ENCODE measurements at places on chromosomes 4 and X.

DNA sequence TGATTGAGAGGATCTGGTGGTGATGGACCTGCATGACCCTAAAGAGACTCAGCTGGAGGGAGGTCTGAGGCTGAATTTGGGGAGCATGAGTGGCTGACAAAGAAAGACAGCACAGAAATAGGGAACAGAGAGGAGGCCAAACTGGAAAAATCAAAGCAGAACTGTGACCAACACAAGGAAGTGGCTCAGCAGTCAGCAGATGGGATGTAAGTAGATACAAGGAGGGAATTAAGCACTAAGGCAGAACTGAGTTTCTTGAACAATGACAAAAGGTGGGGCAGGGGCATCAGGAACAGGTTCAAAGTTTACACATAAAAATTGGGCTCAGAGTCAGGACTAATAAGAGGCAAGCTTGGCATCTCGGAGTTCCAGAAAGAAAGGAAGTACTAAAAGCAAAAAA, 144.3 kb upstream of the KLF3 start:
- no peak for DNase-seq

GRCh38 chr4:170581322-170581721, 491.6 kb upstream of the AADAT start:
- no peak for DNase-seq

- DNase-seq, result no peak
Observed at GRCh38 chr4:105765690-105766407, 57.3 kb downstream of the GSTCD start.

GRCh38 chrX:2635342-2635741, 55.8 kb upstream of the CD99 start:
- no peak for DNase-seq

GRCh38 chrX:145673841-145674240, 143.8 kb upstream of the SLITRK2 start:
- no peak for DNase-seq

DNA sequence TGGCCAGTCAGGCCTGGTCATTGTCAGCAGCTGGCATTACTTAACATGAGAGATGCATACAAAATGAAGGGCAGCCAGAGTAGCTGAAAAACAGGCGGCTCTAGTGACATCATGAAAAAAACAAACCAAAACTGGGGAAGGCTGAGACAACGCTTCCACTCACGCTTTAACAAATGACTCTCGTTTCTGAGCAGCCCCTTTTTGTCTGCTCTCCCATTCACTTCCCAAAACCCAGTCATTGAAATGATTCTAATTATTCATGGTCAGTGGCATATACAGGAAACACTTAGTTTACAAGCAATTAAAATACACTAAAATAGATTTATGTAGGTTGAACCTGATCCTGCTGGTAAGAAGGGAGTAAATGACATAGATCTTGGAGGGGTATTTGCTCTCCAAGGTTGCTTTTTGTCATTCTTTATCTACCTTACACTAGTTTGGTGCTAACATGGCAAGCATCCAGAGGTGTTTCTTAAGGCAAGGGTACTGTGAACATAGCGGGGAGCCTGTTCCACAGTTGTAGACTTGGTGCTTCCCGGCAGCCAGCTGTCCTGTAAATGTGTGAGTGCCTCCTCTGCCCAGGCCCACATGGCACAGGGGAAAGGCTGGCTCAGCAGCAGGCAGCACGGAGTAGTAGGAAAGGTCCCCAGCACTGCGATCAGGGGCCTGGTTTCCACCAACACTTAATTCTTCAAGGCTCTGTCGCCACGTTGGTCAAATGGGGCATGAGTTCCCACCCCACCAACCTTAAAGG, 61.2 kb upstream of the CITED1 start:
- DNase-seq, result no peak

DNA sequence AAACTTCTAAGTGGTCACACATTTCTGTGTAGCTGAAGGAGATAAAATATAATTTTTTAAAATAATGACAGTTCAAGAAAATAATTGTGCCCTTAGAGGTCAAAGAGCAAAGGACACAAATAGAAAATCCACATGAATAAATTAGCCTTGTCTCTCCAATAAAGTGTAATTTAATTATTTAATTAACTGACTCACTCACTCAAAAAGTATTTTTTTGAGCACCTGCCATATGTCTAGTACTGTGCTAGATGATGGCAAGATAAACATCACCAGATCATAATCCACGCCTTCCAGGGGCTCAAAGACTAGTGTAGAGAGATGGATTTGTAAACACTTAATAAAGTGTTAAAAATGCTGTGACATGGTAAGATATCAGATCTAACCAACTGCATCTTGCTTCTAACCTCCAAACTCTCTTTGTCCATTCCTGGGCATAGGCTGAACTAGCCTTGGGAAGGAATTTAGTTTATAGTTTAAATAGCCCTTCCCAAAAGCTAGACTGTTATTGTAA, 112.5 kb downstream of the SCLT1 start:
- DNase-seq, result no peak

DNA sequence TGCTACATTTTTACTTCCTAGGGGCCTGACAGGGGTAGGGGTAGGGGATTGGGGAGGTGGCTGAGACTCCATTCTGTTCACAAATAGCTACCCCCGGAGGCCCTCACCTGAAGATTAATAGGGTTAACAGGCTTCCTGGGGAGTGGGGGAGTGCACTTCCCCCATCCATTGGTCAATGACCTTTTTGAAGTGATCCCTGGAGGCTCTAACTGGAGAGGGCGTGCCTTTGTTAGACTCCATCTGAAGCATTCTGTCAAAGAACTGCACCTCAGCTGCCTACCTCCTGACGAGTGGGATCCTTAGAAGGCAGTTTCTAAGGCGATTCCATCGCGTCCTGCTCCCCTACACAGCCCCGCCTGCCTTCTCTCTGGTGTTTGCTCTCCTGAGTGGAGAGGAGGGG, 10.0 kb upstream of the MTM1 start:
- DNase-seq, result no peak

GRCh38 chr4:181213551-181213950, 1029.7 kb upstream of the TENM3 start:
- no peak for DNase-seq

DNA sequence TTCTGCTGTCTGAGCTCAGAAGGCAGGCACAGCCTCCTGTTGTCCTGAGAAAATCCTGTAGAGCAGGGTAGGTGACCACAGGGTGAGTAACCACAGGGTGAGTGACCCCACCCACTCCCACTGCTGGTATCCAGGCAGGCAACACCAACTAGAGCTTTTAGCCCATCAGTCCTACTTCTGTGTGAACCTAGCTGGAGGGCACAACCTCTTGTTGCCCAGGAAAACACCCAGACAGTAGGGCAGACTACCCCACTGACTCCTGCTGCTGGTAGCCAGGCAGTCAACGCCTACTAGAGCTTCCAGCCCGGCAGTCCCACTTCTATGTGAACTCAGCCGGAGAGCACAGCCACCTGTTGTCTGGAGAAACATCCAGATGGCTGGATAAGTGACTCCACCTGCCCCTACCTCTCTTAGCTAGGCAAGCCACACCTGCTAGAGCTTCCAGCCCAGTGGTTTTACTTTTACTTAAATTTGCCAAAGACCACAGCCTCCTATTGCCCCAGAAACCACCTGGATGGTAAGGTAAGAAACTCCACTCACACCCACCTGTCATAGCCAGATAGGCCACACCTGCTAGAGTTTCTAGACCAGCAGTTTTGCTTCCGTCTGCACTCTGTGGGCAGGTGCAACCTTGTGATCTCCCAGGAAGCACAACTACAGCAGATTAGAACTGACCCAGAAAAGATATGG, 371.6 kb downstream of the INPP4B start:
- DNase-seq, result no peak

- DNase-seq, result no peak
Observed at GRCh38 chr4:182604161-182604622, 313.0 kb downstream of the DCTD start.
